Type B pancreatic cell (in vitro differentiated cells): ENCODE measurements at places on chromosomes 2 and 18. TPM values are rescaled to one million over a fixed set of nuclear protein-coding genes. Genes with fewer than 3 reads are reported as not detected.

Gene COLEC12
- 6.5 and 61.3 TPM in 2 replicates for total RNA-seq

Gene SCN7A
- 1.8 and 2.8 TPM in 2 replicates for total RNA-seq

Gene PPIL3
- 37.2 and 47.2 TPM in 2 replicates for total RNA-seq

Gene ALK
- 7.7 and 12.3 TPM in 2 replicates for total RNA-seq

Gene C18orf54
- total RNA-seq = 3.8 and 18.4 TPM in 2 replicates

Gene RNF25
- total RNA-seq = 22.8 and 30.5 TPM in 2 replicates

Gene ZNF892
- total RNA-seq = 7.2 and 14.0 TPM in 2 replicates

Gene ACTG2
- 4.2 and 13.7 TPM in 2 replicates for total RNA-seq

Gene ALKAL2
- total RNA-seq = 3.5 and 10.6 TPM in 2 replicates

Gene HOXD1
- 7.7 TPM in 1 of 2 replicates, not detected in the other for total RNA-seq

Gene AGBL5
- total RNA-seq = 24.3 and 57.3 TPM in 2 replicates

Gene DUSP19
- 4.0 and 6.2 TPM in 2 replicates for total RNA-seq

Gene IL36G
- total RNA-seq = not detected in 2 replicates

Gene GPR55
- total RNA-seq = 0.24 TPM in 1 of 2 replicates, not detected in the other

Gene ATP8B1
- total RNA-seq = 21.7 and 52.9 TPM in 2 replicates

Gene UGT1A3
- 0.19 TPM in 1 of 2 replicates, not detected in the other for total RNA-seq

Gene TDRD15
- 0.17 TPM in 1 of 2 replicates, not detected in the other for total RNA-seq

Gene PTPN2
- total RNA-seq = 31.4 and 32.7 TPM in 2 replicates
